ENCODE measurements at places on chromosomes 13 and 19. TPM values are rescaled to one million over a fixed set of nuclear protein-coding genes. Genes with fewer than 3 reads are reported as not detected.

The NLRP12 gene
- not detected for total RNA-seq

The FOXA3 gene
- total RNA-seq: not detected

The ZNF492 gene
- total RNA-seq: 0.32 TPM

- no peak for DNase-seq
Observed at GRCh38 chr19:43618921-43619261, 538 bp downstream of the ZNF428 start.

- no peak for DNase-seq
Observed at GRCh38 chr13:110578363-110578762, 16.8 kb upstream of the RAB20 start.

GRCh38 chr19:45160870-45161737, at the start of gene NKPD1:
Gene NKPD1 (minus strand): TSS chr19:45160982. CDS start chr19:45160150, 832 bp downstream.
- DNase-seq: no peak

DNA sequence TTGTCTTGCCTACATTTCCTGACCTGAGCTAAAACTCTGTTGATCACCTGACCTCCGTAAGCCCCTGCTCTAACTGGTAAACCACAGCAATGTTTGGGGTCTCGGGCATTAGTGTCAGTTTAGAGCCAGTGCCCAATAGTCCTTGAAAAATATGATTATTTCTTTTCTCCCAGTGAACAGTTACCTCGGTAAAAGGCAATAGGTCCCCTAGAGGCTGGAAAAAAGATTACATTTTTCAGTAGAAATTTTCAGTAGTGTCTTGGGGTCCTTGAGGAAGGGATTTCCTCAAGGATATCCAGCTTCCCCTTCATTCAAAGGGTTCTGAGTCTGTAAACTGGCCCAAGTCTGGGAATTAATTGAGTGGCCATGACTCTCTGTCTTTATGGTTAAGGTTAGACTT, 177.5 kb downstream of the SLC7A1 start:
- DNase-seq: no peak

Measured in fibroblast of villous mesenchyme (primary cell).